ENCODE measurements at places on chromosomes 7 and 10.

DNA sequence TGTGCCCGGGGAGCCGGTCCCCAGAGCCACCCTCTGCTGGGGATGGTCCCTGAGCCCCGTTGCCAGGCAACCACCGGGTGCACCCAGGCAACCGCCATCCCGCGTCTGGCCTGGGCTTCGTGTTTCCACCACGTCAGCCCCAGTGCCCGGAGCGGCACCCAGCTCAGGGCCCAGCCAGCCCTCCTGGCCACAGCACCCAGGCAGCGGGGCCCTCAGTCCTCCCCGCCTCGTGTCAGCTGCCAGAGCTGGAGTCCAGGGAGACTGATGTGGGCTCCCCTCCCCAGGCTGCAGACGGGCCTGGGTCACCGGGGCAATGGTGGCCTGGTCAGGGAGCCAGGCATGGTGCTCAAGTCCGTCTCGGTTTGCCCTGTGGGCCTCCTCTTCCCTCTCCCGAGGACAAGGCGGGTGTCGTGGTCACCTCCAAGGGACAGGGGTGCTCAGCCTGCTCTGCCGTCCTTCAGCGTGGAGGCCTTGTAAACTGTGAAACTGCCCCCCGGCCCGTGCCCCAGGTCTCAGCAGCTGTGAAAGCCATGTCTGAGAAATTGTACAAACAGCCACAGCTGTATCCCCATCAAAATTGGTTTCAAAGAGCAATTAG is 72.5 kb downstream of the MICALL2 start:
- DNase-seq, result no peak

- DNase-seq, result no peak
Measured at GRCh38 chr7:36686499-36686898, 37.8 kb downstream of the AOAH start.

GRCh38 chr7:24108906-24109376 is 175.0 kb upstream of the NPY start:
- DNase-seq, result no peak

DNA sequence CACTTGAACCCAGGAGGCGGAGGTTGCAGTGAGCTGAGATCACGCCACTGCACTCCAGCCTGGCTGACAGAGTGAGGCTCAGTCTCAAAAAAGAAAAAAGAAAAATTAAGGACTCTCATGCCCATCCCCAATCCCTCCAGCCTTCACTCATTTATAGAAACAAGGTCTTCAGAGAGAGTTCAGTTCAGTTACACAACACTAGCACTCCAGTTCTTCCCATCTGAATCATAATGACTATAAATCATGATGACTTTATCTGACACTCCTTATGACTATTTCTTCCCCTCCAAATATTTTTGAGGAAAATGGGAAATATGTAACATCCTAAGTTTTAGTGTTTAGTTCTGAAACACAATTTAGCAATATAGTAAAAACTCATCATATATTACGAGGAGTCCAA is 107.4 kb upstream of the LSM8 start:
- DNase-seq, result no peak

DNA sequence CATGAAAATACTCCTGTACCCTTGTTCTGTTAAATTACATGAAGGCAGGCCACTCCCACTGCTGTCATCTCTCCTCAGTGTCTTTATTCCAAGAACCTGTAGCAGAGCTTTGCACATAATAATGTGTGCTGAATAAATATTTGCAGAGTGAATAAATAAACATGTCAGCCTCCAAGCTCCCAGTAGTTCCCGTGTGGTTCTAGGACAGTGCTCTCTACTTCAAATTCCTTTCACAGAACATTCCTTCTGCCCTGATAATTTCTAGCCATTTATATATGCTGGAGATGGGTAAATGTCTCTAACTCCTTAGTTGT is 20.3 kb upstream of the HYAL4 start:
- no peak for DNase-seq

DNA sequence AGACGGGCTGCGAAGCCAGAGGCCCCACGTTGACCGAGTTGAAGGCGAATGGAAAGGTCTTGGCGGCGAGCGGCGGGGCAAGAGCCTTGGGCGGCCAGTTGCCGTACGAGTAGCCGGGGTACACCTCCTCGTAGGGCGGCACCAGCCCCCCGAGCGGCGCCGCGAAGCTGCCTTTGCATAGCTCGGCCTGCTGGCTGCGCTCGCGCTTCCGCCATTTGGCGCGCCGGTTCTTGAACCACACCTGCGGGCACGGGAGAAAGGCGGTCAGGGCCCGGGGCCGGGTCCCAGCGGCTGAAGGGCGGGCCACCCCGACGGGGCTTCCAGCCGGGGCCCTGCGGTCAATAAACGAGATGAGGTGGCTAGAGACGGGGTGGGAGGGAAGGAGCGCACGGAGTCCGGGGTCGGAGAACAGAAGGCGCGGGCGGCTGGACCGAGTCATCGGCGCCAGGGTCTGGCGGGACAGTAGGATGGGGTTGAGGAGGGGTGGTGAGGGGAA is 4.8 kb downstream of the ELOVL3 start:
- DNase-seq, result peak; percentile 39

DNA sequence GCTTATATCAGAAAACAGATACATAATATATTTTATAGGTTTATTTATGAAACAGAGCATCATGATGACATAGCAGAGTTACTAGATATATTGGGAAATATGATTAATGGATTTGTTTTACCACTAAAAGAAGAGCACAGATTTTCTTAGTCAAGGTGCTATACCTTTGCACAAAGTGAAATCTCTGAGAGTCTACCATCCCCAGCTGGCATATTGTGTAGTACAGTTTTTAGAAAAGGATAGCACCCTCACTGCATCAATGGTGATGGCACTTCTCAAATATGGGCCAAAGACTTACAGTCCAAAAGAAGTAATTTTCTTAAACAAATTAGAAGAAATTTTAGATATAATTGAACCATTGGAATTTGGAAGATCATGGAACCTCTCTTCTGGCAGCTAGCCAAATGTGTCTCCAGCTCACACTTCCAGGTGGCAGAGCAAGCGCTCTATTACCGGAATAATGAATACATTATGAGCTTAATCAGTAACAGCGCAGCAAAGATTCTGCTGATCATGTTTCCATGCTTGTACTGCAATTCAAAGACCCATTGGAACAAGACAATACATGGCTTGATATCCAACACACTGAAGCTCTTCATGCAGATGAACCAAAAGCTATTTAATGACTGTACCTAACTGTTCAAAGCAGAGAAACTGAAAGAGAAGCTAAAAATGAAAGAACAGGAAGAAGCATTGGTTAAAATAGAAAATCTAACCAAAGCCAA is 21.9 kb upstream of the CREB3L2 start:
- no peak for DNase-seq

DNA sequence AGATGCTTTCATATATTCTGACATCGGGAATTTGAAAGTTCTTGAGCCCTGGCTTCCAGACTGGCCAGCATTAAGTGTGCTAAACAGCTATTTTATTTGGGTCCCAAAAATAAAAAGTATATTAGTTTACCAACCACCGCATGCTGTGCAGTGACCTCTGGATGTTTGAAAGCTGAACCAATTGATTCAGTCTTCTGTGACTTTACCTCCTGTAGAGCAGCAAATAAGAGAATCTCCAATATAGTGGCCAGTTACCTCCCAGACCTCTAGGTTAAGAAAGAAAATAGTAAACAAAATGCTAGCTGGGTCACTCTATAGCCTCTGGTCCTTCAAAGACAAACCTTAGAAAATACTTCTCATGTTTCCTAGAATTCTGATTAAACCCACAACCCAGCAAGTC is 424.6 kb upstream of the NFE2L3 start:
- no peak for DNase-seq

- no peak for DNase-seq
Measured at GRCh38 chr10:64363687-64364086, 842.5 kb downstream of the REEP3 start.
